ENCODE measurements at places on chromosomes 7 and 10.

- peaks cover 27% of the 10 kb centered on the region for H3K4me1 ChIP-seq
- peak; percentile 42 for DNase-seq
- H3K36me3 ChIP-seq = no peaks in the 10 kb centered on the region
- peak within 1 kb of the TSS; percentile 86 for H3K4me3 ChIP-seq
Observed at GRCh38 chr10:89327803-89328441, at the start of gene IFIT3. Gene IFIT3, plus strand, starts transcription at chr10:89327997. Its CDS starts 77 bp downstream, at chr10:89328074.

DNA sequence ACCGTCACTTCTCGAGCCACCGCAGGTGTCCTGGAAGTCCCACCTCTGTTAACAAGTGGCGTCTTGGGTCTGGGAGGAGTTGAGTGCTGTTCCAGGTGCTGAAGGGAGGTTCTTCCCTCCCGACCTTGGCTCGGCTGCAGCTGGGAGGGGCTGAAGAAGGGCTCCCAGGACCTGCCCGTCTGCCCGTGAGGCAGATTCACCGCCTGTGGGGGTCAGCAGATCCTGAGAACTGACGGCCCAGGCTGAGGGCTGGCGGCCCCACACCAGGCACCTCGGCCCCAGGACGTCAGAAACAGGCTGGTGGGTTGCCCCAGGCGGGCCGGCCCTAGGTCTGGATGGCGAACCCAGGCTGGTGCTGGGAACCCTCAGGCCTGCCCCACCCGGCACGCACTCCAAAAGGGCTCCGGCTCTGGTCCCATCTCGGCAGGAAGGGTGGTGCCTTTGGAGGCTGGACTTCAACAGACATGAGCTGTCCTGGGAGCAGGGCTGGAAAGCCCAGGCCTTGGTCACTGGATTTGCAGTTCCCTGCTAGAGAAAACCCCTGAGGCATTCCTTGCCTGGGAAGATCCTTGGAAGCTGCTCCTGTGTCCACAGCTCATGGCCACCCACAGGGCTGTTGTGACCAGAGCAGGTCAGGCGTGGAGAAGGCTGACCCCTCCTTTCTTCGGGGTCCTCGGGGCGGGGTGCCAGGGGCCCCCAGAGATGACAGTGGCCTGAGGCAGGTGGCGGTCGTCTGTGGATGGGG lies 42.6 kb upstream of the CFAP46 start:
- H3K27ac ChIP-seq = peak overlapping the region; percentile 59
- no peaks in the 10 kb centered on the region for H3K4me1 ChIP-seq
- H3K4me3 ChIP-seq = no peak overlapping the region
- H3K36me3 ChIP-seq = no peaks in the 10 kb centered on the region

GRCh38 chr7:151291206-151291605 lies 42.7 kb upstream of the SMARCD3 start:
- no peak overlapping the region for H3K4me3 ChIP-seq
- H3K4me1 ChIP-seq = no peaks in the 10 kb centered on the region
- peaks cover 37% of the 10 kb centered on the region for H3K27me3 ChIP-seq

- peaks cover 16% of the 10 kb centered on the region for H3K36me3 ChIP-seq
- no peak overlapping the region for H3K4me3 ChIP-seq
- no peak for DNase-seq
- peaks cover 36% of the 10 kb centered on the region for H3K4me1 ChIP-seq
Observed at GRCh38 chr10:50469778-50470193, 154.0 kb downstream of the SGMS1 start.

DNA sequence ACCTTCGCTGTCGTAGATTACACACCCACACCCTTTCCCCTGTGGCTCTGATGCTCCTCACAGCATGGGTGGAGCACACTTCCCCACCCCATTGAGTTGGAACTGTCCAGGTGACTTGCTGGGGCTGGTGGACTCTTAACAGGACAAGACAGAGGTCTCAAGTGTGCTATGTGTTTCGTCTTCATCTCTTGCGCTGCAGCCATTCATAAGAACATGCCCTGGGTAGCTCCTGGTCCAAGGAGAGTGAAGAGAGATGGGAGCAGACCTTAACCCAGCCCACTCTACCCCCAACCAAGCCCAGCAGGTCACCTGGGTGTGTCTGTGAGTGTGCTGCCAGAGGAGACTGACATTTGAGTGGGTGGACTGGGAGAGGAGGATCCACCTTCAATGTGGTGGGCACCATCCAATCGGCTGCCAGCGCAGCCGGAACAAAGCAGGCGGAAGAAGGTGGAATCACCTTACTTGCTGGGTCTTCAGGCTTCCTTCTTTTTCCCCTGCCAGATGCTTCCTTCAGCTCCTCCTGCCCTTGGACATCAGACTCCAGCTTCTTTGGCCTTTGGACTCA lies 112.4 kb downstream of the HTR5A start:
- peaks cover 6% of the 10 kb centered on the region for H3K36me3 ChIP-seq
- H3K4me1 ChIP-seq = no peaks in the 10 kb centered on the region
- DNase-seq = no peak
- H3K27me3 ChIP-seq = peaks cover 45% of the 10 kb centered on the region
- no peak overlapping the region for H3K4me3 ChIP-seq
